ENCODE measurements at places on chromosomes 5 and 9.

DNA sequence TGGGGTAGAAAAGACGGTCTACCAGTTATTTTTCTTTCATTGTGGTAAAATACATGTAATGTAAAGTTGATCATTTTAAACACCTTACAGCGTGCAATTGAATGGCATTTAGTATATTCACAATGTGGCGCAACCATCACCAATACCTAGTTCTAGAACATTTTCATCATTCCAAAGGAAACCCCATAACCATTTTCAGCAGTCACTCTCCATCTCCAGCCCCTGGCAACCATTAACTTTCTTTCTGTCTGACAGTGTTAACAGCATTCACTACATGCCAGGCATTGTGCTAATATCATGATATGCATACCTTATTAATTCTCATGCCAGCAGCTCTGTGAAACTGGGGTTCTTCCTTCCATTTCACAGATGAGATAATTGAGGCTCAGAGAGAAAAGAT is 32.0 kb downstream of the PTGS1 start:
- no peak for DNase-seq

GRCh38 chr5:126481243-126481642 is 58.0 kb downstream of the GRAMD2B start:
- DNase-seq: no peak

DNA sequence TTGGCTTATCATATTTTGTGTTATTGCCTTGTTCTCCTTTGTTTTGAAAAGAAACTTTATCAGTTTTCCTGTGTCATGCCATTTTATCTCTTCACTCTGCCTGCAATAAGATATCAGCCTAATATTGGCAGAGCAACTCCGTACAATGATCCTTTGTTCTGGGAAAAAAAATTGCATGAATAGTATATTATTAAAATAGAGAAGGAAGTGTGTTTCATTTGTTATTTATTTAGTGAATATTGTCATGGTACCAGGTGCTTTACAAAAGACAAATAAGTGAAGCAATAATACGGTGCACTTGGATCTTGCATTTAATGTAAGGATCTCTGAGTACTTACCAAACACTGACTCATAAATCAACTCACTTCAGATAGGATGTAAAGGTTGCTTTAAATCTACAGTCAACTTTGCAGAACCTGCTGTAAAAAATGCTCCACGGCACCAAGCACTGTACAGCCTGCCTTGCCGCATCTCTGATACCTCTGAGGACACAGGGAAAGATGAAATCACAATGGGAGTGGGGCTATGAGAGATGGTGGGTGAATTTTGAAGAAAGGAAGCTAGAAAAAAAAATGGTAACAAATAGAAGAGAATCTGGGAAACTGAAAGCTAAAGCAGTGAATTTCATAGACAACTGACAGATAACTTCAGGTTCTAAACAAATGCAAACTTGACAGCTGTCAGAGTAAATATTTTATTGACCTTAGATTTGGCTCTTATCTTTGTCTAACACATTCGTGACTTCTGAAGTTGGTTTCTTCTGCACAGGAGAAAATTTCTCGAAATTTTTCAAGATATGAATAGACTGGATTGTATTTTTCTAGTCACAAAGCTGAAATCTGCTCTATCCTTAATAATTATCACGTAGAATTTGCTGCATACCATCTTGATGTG is 232.1 kb downstream of the ENC1 start:
- DNase-seq: no peak

GRCh38 chr9:2385746-2386145 is 235.8 kb upstream of the VLDLR start:
- DNase-seq: no peak

DNA sequence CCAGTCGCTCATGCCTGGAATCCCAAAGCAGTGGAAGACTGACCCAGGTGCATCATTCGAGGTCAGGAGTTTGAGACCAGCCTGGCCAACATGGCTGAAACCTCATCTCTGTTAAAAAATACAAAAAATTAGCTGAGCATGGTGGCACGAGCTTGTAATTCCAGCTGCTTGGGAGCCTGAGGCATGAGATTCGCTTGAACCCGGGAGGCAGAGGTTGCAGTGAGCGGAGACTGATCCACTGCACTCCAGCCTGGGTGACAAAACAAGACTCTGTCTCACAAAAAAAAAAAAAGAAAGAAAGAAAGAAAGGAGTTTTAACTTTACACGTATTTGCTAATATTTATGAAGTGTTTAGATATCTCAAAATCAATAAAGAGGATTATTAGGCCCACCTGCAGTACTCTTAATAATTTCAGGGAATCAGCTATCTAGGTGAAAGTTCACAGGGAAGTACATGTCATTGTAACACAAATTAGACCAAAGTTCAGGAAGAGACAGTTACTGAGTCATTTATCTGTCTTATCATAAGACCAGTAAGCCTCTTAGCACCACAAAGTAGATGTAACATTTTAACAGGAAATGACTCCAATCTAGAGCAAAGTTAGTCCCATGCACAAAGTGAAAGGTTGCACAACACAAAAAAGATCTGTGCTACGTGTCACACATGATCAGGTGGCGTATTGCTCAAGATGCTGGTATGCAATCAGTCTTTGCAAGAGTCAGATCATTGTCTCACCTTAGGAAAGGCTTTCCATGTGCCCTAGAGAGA is 34.1 kb upstream of the PLIN2 start:
- DNase-seq: no peak

- peak; percentile 58 for DNase-seq
Measured at GRCh38 chr5:69414885-69415583, at the start of gene MARVELD2. MARVELD2 (plus strand) TSS chr5:69415116; CDS start chr5:69419386, 4,270 bp downstream.

- DNase-seq: no peak
Measured at GRCh38 chr9:97425973-97426336, 14.1 kb downstream of the TDRD7 start.

DNA sequence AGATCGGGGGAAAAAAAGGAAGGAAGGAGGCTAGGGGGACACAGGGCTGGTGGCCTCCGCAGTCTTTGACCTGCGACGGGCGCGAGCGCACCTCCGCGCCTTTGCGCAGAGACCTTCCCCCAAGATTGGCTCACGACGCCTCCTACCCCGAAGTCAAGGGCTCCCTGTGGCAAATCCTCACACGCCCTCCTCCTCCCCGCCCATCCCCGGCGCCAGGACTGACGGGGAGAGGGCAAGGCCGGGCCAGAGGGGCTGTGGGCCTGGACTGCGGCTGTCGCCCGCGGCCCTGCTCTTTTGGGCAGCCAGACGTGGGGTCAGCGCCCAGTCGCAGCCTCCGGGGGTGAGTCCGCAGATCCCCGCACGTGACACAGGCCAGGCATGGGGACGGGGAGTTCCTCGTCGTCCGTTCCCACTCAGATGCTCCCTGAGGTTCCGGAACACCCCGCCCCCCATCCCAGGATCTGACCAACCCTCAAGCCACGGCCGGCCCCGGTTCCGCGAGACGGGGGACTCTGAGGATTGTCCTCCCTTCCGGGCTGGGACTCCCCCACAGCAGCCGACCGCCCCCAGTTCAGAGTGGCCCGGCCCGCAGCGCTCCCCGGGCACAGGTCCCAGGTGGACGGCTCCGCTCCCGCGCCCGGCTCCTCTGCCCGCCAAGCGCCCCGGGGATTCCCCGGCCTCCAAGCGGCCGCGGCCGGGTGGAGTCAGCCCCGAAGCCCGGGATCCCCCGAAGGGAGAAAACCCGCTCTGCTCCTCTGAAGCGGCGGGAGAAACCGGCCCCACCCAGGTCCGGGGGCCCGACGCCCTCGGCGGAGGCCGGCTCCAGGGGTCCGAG is 543 bp upstream of the ANKRD33B start:
- no peak for DNase-seq

- DNase-seq: no peak
Measured at GRCh38 chr5:92424785-92425426, 1041.8 kb upstream of the ARRDC3 start.

- DNase-seq: no peak
Measured at GRCh38 chr5:159838551-159839222, 77.6 kb upstream of the ADRA1B start.

DNA sequence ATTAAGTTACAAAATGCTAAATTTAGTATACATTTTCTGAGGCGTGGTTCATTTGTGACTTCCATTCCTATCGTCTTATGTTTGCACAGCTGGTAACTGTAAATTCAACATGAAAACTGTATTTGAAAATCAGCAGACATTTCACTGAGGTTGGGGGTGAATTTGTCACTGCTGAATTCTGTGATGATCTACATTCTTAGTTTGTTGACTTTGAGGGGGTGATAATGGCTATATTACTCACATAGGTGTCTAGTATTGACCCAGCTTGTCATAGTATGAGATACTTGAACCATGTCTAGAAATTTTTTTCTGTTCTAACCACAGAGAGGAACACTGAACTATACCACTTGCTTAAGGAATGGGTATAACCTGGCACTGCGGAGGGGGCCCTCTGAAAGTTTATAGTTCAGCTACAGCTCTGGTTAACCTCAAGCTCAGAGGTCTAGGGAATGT is 313.3 kb downstream of the PIK3R1 start:
- no peak for DNase-seq

DNA sequence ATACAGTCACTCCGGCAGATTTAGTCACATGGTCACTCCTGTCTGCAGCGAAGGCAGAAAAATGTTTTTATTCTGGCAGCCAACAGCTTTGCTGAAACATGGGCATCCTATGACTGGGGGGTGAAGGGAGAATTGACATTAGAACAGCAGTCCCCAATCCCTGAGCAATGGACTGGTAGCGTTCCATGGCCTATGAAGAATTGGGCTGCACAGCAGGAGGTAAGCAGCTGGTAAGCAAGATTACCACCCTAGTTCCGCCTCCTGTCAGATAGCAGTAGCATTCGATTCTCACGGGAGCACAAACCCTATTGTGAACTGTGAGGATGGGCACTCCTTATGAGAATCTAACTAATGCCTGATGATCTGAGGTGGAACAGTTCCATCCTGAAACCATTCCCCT is 93.1 kb upstream of the FTMT start:
- DNase-seq: no peak

- DNase-seq: no peak
Measured at GRCh38 chr9:27633764-27634163, 60.5 kb upstream of the C9orf72 start.

GRCh38 chr9:111969061-111969460 is 72.4 kb downstream of the UGCG start:
- no peak for DNase-seq

DNA sequence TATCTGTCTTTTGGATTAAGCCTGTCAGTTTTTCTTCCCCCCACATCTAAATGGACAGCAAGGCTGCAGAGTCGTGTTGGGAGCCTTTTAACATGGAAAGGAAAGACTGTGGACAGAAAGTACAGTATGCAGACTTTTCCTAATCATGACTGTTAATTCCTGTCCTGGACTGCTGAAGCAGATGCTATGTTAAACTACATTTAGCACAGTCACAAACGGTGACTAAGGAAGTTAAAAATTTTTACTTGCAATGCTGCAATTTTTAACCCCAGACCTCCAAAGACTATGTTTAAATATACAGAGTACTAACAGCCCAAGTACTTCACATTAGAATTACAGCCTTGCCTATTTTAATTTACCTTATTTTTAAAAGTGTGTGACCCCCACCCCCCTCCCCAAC is 51.8 kb downstream of the ELAVL2 start:
- no peak for DNase-seq

DNA sequence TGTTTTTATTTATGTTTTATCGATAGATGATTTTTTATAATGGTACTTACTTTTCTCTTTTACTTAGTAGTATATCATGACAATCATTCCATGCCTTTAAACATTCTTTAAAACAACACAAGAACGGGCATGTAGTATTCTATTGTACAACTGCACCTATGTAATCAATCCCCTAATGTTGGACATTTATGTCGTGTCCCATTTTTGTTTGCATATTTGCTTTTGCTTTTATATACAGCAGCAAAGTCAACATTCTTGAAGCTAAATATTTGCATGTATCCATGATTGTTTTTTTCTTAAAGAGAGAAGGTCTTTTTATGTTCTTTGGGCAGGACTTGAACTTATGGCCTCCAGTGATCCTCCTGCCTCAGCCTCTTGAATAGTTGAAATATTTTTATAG is 527.0 kb upstream of the CLINT1 start:
- no peak for DNase-seq

GRCh38 chr5:154729613-154730012 is 25.6 kb upstream of the LARP1 start:
- no peak for DNase-seq
